ENCODE measurements at places on chromosomes 1 and 21.

DNA sequence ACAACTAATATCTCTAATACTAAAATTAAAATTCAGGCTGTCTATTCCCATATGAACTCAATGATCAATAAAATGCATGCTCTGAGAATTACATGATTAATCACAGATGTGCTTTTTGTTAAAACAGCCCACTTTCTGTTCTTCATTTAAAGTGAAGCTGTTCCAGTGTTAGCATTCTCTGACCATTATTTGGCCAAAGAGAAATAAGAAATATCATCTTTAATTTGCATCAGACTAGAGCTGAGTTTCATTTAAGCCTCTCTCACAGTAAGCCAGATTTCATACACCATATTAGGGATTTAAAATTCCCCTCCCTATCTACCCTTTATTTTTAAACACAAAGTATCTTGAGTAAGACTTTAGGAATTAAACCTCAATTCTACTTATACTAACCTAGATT lies 261.6 kb downstream of the TPR start:
- DNase-seq = no peak

DNA sequence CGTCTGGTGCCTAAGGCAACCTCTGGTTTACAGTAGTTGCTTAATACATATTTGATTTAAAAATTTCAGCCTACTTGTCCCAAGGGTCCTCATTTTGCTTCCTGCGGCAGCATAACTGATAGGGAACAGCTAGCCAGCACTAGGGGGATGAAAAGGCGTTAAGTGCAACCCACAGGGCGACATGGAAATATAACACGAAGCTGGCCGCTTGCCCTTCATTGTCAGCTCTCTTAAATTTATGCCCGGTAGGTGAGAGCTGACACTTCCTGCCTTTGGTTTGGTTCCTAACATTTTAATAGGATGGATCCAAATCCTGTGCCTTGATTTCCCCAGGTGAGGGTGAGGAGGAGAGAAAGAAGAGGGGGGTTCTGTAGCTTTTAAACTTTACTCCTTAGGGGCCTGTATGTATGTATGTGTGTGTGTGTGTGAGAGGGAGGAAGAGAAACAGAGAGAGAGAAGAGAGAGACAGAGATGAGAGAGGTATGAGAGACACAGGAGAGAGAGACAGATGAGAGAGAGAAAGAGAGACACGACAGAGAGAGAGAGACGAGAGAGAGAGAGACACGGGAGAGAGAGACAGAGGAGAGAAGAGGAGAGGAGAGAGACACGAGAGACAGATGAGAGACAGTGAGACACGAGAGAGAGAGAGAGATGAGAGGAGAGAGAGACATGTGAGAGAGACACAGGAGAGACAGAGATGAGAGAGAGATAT lies 938 bp upstream of the ACTN2 start:
- DNase-seq = no peak

GRCh38 chr1:245091818-245092637 lies 62.8 kb upstream of the KIF26B start:
- DNase-seq = no peak

- DNase-seq = no peak
These were observed 97.8 kb downstream of the EBNA1BP2 start for GRCh38 chr1:43074244-43074643.

- DNase-seq = no peak
These were observed 3.0 kb downstream of the SLC27A3 start for GRCh38 chr1:153778051-153778823.

DNA sequence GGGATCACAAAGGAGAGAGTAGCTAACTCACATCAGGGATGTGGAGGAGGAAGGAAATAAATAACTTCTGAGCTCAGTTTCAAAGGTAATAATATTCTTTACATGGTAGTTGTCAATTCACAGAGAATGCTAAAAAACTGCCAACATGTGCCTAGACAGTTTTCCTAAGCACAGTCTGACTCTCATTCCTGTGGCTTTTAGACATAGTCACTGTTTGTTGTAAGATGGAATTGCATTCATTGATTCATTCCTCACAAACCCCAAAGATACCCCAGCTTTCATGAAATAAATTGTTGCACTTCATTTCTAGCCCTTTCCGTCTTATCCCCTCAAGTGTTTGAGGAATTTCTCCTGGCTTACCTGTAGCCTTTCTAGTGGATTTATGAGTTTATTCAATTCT lies 263.9 kb downstream of the NTNG1 start:
- DNase-seq = no peak

DNA sequence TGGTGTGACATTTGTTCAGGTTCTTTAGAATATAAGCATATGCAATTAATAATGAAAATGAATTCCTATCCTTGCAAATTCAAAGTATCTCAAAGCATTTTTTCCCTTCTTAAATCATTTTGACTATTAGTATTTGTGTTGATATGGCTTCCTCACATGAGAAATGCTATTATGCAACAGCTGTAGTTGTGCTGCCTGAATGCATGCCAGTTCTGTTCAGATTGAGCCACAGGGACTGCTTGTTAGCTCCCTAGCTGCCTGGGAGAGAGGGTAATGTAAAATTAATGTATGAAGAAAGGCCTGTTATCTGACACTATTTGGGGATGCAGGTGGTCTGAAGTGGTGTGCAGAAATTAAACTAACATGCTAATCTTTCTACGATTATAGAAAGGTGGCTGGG lies 45.5 kb downstream of the CACHD1 start:
- no peak for DNase-seq

DNA sequence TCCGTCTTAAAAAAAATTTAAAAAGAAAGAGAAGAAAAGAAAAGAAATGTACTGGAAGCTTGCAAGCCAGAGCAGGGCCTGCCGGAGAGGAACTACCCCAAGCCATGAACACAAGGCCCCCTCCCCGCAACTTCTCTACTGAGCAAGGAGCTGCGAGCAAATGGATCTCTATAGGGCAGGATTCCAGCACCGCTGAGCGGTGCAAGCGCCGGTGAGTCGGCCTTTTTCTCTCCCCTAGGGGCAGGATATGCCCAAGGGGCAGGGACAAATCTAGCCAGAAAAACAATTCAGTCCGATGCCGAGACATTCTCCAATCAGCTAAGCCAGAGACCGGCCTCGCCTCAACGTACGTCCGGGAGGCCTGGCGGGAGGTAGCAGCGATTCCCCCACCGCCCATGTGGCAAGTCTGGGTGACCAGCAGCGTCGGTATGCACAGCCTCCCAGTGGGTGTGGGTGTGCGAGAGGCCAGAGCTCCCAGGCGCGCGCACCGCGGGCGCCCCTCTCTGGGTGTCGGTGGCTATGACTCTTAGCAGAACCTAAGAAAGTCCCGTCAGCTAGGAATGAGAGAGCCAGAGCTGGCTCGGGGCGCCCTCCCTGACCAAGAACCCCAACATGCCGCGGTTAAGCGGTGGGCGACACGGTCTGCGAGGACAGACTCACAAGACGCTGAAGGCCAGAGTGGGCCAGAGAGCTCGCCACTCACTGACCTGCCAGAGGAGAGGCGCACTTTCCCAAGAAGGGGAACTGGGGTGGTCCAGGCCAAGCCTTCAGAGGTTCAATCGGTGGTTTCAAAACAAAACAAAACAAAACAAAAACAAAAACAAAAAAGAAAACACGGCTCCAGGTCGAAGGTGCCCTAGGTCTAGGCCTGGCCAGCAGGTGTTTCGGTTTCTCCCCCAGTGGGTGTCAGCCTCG lies 1.9 kb downstream of the CSMD2 start:
- peak; percentile 37 for DNase-seq

DNA sequence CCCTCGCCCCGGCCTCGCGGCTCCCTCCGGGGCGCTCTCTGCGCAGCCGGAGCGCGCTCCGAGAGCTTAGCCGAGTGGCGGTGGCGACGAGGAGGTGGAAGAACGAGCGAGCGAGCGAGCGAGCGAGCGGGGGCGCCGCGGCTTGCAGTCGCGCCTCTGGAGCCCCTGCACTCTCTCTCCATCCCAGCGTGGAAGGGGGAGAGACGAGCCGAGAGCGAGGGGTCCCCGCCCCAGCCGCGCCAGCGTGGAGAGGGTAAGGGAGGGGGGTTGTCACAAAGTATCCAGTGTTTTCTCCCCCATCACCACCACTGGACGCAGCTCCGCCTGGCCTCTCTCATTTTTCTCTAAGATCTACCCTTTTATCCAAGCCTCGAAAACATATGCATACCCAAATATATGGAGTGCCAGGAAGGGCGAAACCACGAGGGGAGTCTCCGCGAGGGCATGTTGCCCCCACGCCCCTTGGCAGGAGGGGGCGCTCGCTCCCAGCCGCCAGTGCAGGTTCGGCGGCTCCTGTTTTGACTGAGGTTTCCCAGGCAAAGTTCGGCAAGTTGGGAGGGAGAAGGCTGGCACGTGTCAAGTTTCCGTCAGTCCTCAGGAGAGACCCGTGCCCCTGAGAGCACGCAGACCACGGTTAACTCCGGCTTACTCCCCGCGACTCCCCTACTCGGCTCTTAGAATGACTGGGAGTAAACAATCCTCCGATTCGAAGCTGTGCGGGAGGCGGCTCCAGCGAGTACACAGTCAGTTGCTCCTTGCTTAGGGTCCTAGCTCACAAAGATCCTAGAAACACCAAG lies 569 bp upstream of the DAB1 start:
- no peak for DNase-seq

DNA sequence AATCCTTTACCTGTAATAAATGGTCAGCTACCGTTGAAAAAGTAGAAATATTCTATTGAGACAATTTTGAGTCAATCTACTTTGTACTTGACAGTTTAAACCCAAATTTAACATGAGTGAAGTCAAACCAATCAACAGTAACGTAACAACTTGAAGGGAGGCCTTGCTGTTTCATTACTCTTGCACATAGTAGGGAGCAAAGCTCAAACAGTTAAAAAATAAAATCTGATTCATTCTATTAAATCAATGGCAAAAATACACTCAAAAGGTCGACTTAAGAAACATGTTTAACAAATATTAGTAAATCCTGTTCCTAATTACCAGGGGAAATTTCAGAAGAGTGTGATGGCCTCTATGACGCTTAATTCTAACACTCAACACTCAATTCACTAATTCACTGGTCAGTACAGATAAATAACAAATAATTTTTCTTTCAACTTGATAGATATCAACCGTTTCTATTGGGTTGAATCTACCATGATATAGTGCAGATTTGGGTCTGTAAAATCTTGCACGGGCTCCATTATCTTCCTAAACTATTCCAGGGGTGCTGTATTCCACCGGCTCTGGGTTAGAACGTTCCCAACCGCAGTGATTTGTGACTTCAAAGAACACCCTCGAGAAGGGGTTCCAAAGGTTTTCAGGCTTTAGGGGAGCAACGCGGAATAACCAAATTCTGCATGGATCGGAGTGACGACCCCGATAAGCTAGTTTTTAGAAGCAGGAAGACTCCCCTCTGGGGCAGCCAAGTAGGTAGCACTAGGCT lies 1.4 kb downstream of the TARBP1 start:
- DNase-seq = no peak

DNA sequence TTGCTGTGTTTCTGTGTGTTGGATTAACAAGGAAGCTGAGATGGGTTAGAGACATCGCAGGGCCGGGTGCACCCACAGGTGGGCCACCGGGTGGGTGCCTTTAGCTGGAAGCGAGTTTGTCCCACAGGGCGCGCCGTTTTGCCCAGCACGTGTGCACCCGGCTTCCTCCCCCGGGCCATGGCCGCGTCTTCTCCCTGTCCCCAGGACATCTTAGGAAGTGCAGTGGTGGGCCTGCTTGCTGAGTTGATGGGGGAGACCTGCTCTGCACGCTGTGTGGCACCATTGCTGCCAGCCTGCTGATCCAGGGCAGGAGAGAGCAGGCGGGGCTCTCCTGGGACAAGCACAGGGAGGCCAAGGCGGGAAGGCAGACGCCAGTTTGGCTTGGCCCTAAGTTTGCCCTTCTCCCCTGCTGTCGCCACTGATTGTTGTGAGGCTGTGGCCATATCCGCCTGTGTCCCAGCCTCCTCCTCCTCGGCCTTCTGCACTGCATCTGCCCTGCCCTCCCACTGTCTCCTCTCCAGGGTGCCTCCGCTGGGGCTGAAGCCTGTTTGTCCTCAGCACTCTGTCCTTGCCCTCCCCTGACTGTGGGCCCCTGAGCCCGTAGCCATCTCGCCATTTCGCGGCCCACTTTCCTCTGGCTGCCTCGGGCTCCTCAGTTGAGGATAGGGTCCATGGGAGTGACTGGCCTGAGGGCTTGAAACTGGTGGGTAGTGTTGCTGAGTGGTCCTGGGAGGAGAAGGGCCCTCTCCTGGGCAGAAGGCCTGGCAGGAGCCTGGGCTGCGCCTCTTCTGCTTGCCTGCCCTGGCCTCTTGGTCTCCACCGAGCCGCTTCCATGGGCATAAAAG lies 47.6 kb downstream of the PKNOX1 start:
- DNase-seq = no peak

Measured in hypothalamus (tissue), 51 donors.